ENCODE measurements at places on chromosomes 4 and X.

DNA sequence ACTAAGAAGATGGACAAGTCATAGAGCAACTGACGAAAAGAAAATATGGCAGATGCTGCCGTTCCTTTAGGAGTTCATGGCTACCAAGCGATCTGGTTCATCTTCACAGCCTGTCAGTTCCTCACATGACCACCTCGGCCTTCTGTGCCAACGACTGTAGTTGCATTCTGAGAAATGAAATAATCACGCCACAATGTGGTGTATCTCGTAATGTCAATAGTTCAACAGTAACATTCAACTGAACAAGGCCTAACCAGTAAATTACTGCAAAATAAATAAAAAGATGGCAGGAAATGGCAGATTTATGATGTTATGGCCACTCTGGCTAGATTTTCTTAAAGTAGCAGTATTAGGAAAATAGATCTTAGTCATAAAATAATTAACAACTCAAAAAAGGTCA is 4.4 kb downstream of the GPRIN3 start:
- no peak for DNase-seq

GRCh38 chr4:23969635-23970145 is 79.8 kb upstream of the PPARGC1A start:
- no peak for DNase-seq

- DNase-seq, result no peak
Observed at GRCh38 chr4:60327651-60328050, 872.5 kb upstream of the ADGRL3 start.

DNA sequence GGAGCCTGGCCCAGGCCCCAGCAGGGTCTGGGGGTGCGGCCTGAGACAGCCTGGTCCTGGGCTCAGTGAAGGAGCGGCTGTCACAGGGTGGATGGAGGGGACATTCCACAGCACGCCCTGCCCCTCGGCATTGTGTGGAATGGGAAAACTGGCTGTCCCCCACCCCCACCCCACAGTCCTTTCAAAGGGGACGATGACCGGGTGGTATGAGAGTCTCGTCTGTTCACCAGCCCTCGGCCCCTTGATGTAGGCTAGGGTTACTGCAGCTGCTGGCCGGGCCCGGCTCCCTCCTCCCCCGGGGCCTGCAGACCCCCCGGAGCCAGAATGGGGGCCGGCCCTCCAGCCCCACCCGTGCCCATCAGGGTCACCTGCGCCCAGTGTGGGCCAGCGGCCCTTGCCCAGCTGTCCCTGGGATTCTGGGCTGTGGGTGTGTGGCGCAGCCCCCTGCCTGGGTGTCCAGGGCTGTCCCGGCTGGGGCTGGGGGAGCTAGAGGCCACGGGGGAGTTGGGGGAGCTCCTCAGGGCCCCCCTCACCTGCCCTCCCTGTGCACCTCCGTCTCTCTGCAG is 11.7 kb downstream of the FGFRL1 start:
- DNase-seq, result no peak

DNA sequence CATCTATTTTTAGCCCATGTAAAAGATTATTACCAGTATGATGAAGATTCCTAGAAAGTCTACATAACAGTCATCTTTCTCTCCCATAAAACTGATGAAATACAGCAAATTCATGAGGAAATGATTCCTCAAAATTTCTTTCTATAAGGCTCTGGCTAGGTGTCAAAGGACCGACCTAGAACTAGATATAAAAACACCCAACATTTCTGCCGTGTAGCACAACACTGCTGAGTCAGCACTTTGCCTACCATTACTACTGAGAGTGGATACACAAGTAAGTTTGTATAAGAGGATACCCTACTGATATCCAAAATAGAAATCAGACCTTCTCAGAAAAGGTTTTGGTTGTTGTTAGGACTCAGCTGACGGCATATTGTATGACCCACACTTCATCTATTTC is 24.7 kb downstream of the TMEM47 start:
- DNase-seq, result no peak

All from vagina (tissue), 2 donors.